Endothelial cell (in vitro differentiated cells): ENCODE measurements at places on chromosomes 4 and X. TPM values are rescaled to one million over a fixed set of nuclear protein-coding genes. Genes with fewer than 3 reads are reported as not detected.

DNA sequence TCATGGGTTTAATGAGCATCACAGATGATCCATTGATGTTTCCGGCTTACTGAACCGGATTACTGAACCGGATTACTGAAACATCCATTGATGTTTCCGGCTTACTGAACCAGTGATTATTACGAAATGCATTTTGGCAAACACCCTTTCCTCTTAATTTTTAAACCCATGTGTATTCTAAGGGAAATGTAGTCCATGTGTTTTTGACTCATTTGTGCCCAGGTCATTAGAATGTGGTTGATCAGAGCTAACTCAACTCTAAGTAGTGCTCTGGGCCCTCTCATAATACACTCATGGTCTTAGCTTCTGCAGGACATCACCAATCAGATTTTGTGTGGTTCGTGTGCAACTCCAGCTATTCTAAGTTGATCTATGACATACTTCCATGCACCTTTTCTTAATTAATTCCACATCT is 141.6 kb downstream of the SPATA18 start:
- H3K27ac ChIP-seq: no peak overlapping the region
- no peak for DNase-seq
- H3K36me3 ChIP-seq: no peaks in the 10 kb centered on the region
- H3K4me3 ChIP-seq: no peak overlapping the region
- H3K4me1 ChIP-seq: no peaks in the 10 kb centered on the region
- peaks cover 1% of the 10 kb centered on the region for H3K27me3 ChIP-seq

GRCh38 chr4:89712141-89712540 is 124.8 kb downstream of the SNCA start:
- H3K4me1 ChIP-seq: peaks cover 54% of the 10 kb centered on the region
- no peak overlapping the region for H3K4me3 ChIP-seq

DNA sequence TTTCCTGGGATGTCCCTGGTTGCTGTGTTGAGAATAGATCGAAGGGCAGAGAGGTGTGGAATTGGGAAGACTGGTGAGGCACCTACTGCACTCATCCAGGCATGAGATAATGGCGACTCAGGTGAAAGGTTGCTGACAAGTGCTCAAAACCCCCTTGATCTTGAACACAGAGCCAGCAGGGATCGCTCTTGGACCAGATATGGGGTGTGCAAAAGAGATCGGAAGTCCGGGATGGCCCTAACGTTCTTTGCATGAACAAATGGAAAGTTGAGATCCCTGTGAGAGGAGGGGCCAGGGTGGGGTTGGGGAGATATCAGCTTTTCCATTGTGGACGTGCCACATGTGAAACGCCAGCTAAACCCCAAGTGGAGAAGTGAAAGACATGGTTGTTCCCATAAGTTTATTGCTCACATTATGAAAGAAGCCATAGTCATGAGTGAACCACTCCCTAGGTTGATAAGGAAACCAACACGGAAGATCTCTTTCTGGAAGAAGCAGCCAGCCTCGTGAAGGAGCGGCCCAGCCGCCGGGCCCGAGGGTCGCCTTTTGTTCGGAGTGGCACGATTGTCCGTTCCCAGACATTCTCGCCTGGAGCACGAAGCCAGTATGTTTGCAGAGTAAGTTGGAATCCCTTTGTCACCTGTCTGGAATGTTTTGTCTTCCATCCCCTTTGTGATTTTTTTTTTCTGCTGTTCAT is 22.6 kb upstream of the CLCN4 start:
- H3K4me1 ChIP-seq: no peaks in the 10 kb centered on the region
- no peak overlapping the region for H3K27ac ChIP-seq
- peaks cover 33% of the 10 kb centered on the region for H3K36me3 ChIP-seq
- peaks cover 2% of the 10 kb centered on the region for H3K27me3 ChIP-seq

DNA sequence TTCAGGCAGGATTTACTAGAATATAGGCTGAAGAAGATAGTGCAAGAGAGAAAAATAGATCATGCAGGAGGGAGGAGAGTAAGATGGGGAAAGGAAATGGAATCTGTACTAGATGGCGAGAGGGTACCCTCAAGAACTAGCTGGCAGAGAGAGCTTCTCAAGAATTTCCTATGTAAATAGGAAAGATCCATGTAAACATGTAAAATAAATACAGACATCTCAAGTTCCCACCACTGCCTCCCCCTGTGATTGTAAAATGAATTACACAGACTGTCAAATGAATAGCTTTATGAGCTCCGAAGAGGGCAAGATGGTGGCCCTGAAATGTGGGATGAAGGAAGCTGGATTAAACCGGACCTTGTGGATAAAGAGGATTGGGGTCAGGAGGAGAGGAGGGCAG is 178.0 kb downstream of the PALLD start:
- no peak for DNase-seq
- H3K4me3 ChIP-seq: no peak overlapping the region
- no peak overlapping the region for H3K27ac ChIP-seq

DNA sequence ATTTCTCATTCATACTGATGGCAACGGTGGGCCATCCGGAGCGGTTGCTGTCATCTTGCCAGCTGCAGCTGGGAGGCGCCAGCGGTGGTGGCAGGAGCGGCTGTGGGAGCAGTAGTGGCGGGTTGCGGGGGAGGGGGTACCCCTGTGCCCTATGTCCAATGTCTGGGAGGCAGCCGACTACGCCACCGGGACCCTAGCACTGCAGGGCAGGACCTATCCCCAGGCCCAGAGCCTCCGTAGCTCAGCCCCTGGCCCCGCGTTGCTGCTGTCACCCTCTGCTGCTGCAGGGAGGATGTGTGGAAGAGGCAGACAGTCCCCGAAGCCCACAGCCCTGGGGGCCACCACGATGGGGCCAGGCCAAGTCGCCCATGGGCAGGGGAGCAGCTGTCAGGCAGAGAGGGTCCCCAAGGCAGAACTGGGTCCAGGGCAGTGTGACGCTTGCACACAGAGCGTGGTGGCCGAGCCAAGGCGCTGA is 10.0 kb upstream of the SPP1 start:
- H3K4me1 ChIP-seq: peaks cover 2% of the 10 kb centered on the region
- H3K4me3 ChIP-seq: no peak overlapping the region
- peaks cover 1% of the 10 kb centered on the region for H3K27me3 ChIP-seq
- H3K27ac ChIP-seq: no peak overlapping the region

DNA sequence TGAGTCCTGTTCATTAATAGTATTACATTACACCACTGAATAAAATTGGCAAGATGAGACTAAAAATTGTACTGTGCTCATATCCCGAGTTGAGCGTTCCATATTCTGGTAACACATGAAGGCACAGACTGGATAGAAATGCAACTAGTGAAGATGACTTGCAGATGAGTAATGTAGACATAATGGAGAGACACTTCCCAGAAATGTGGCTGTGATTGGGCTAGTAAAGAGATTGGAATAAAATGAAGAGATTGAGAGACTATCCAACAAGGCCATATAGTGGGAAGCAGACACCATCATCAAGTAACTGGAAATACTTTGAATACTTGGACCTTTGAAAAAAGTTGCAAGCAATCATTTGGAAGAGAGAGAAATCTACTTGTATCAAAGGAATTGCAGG is 77.3 kb downstream of the DCAF8L1 start:
- no peak overlapping the region for H3K4me3 ChIP-seq
- no peaks in the 10 kb centered on the region for H3K4me1 ChIP-seq

GRCh38 chr4:173199553-173199952 is 30.9 kb downstream of the GALNT7 start:
- no peak overlapping the region for H3K4me3 ChIP-seq
- no peak overlapping the region for H3K27ac ChIP-seq
- peaks cover 6% of the 10 kb centered on the region for H3K36me3 ChIP-seq
- no peak for DNase-seq
- H3K27me3 ChIP-seq: peaks cover 2% of the 10 kb centered on the region
- H3K4me1 ChIP-seq: peaks cover 12% of the 10 kb centered on the region

DNA sequence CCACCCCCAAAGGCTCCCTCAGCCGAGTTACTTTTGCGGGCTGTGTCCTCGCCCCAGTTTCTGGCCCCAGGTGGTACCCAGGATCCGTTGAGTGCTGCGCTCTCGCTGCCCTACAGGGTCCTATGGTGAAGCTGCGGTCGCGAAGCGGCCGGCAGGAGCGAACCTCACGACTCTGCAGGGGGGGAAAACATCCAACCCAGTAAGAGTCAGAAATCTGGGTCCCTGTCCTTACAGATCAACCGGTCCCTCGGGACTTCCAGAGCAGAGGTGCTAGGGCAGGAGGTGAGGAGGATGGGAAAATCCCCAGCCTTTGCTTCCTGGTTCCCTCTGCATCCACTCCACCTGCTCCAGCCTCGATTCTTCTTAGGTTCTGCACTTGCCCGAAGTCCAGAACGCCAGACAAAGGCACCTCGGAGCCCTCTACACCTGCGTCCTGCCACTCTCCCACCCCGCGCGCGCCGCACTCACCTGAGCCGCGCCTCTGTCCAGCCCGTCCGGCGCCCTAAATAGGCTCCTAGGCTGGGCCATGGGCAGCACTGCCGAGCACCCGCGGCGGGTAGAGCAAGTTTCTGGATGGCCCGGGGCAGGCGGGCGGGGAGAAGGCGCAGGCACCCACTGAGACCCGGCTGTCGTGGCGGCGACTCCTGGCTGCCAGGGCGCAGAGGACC is at the start of gene HS3ST1:
Gene HS3ST1 (minus strand): TSS at position 664 of the 668 bp plus-strand sequence. CDS start 28,889 bp downstream, outside the sequence.
- peaks cover 11% of the 10 kb centered on the region for H3K27me3 ChIP-seq
- H3K27ac ChIP-seq: peak within 1 kb of the TSS; percentile 5
- H3K4me1 ChIP-seq: peaks cover 17% of the 10 kb centered on the region
- DNase-seq: peak; percentile 16
- no peaks in the 10 kb centered on the region for H3K36me3 ChIP-seq

GRCh38 chr4:159926871-159927270 is 824.0 kb downstream of the RAPGEF2 start:
- no peaks in the 10 kb centered on the region for H3K4me1 ChIP-seq
- H3K36me3 ChIP-seq: peaks cover 3% of the 10 kb centered on the region
- H3K27ac ChIP-seq: no peak overlapping the region
- no peak for DNase-seq

- peaks cover 3% of the 10 kb centered on the region for H3K36me3 ChIP-seq
- H3K4me3 ChIP-seq: no peak overlapping the region
- H3K27ac ChIP-seq: no peak overlapping the region
- peaks cover 3% of the 10 kb centered on the region for H3K27me3 ChIP-seq
- no peaks in the 10 kb centered on the region for H3K4me1 ChIP-seq
These were observed 7.1 kb downstream of the PRAF2 start for GRCh38 chrX:49066690-49067089.

GRCh38 chrX:39820938-39821708 is 276.6 kb downstream of the BCOR start:
- peak; percentile 19 for DNase-seq
- H3K27ac ChIP-seq: no peak overlapping the region
- no peaks in the 10 kb centered on the region for H3K36me3 ChIP-seq
- peaks cover 5% of the 10 kb centered on the region for H3K27me3 ChIP-seq
- H3K4me3 ChIP-seq: peak overlapping the region; percentile 78
- peaks cover 32% of the 10 kb centered on the region for H3K4me1 ChIP-seq

DNA sequence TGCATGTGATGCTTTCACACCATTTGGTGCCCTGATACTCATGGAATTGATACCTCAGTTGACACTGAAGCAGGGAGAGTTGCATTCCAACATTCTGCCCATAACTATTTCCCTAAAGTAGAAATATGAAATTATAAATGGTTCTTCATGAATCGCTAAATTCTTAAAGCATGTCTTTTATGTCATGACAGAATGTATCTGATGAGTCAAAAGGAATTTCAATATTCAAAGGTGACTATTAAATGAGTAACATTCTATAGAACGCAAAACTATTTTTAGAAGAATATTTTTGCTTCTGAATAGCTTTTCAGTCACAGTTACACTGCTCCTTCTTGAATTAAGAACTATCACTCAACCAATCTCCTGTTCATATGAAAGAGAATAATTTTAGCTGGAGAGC is 152.8 kb downstream of the ADGRA3 start:
- H3K4me1 ChIP-seq: no peaks in the 10 kb centered on the region
- no peak overlapping the region for H3K27ac ChIP-seq
- H3K4me3 ChIP-seq: no peak overlapping the region
- no peaks in the 10 kb centered on the region for H3K27me3 ChIP-seq

- no peaks in the 10 kb centered on the region for H3K27me3 ChIP-seq
- no peaks in the 10 kb centered on the region for H3K36me3 ChIP-seq
- no peaks in the 10 kb centered on the region for H3K4me1 ChIP-seq
- H3K27ac ChIP-seq: no peak overlapping the region
- DNase-seq: no peak
- no peak overlapping the region for H3K4me3 ChIP-seq
These were observed 92.5 kb downstream of the PPEF1 start for GRCh38 chrX:18799911-18800310.

Gene HSFX3
- not detected for total RNA-seq

Gene DHX15
- total RNA-seq: 154 TPM
